Dermis blood vessel endothelial cell (primary cell): ENCODE measurements at places on chromosomes 2 and 18. TPM values are rescaled to one million over a fixed set of nuclear protein-coding genes. Genes with fewer than 3 reads are reported as not detected.

The TRAPPC8 gene
- 62.8 and 79.9 TPM in 2 replicates for total RNA-seq

The GCG gene
- total RNA-seq, result not detected in 2 replicates

The MALT1 gene
- total RNA-seq, result 34.5 and 37.1 TPM in 2 replicates

The SYT4 gene
- total RNA-seq, result not detected in 2 replicates

The C2orf81 gene
- 0.14 and 0.17 TPM in 2 replicates for total RNA-seq
